ENCODE measurements at places on chromosomes 2 and 18.

- DNase-seq: no peak
Measured at GRCh38 chr18:79511271-79511670, 115.5 kb downstream of the NFATC1 start.

DNA sequence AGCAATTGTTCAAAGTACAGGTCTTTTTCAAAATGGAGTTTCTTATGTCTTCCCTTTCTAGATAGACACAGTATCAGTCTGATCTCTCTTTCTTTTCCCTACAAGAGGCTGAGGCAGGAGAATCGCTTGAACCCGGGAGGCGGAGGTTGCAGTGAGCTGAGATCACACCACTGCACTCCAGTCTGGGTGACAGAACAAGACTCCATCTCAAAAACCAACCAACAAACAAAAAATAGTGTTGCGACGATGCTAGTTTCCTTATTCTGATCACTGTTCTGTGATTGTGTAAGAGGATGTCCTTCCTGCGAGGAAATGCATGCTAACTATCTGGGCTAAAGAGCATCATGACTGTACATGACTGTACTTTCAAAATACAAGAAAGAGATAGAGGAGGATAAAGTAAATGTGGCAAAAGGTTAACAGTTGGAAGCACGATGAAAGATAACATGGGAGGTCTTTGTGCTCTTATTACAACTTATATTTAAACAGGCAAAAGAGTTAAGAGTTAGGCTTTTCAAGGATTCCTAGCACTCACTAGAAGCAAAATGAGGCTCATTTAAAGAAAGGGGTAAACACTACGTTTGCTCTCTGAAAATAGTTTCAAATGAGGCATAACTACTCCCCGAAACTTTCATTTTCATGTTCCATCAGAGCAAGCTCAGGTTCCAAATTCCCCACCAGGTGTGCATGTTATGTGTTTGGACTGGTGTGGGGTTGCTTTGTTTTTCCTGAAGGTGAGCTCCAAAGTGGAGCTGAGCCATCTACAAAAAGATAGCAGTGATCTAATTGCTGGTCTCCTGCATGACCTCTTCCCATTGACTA lies 23.8 kb downstream of the SOWAHC start:
- no peak for DNase-seq

DNA sequence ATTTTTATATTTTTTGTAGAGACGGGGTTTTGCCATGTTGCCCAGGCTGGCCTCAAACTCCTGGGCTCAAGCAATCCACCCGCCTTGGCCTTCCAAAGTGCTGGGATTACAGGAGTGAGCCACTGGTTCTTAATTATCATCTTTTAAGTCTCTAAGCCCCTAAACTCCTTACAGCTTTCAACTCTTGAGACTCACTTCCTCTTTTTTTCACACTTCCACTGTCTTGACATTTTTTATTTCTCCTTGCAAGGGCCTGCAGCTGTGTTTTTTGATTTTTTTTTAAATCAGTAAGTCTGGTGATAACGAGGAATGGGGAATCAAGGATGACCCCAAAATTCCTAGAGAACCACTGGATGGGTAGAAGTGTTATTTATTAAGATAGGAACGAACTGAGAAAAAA lies 8.6 kb upstream of the ABCB11 start:
- no peak for DNase-seq

- no peak for DNase-seq
Measured at GRCh38 chr2:187815113-187815512, 260.9 kb upstream of the TFPI start.

- DNase-seq: no peak
Measured at GRCh38 chr2:19748073-19748375, 153.8 kb downstream of the TTC32 start.

- no peak for DNase-seq
Measured at GRCh38 chr2:160258492-160258805, 58.4 kb upstream of the ITGB6 start.

Data from RWPE1 (cell line).